NCI-H1417 treated with DMSO at 0.1 percent for 48 hours (cell line): ENCODE measurements at places on chromosomes 16 and 17.

- peak; percentile 13 for DNase-seq
Measured at GRCh38 chr17:18033442-18034099, 5.4 kb downstream of the ATPAF2 start.

GRCh38 chr16:14449790-14450480, 180.1 kb downstream of the PARN start:
- DNase-seq: no peak

GRCh38 chr16:424033-424622, 1.3 kb upstream of the RAB11FIP3 start:
- no peak for DNase-seq

- DNase-seq: no peak
Measured at GRCh38 chr16:59783191-59783590, 1049.1 kb upstream of the GOT2 start.

DNA sequence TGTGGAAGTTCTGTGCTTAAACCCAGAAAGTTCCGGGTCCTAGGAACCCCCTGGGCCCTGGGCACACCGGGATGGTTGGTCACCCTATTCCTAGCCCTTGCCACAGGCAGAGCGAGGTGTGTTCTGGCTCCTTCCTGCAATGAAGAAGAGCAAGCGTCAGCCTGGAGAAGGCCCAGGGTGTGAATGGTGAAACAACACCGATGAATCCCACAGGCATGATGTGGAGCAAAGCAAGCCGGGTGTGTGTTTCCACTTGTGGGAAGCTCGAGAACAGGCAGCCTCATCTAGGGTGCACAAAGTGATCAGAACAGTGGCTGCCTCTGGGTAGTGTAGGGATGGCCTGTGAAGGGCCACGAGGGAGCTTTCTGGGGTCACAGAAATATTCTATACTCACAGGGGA, 13.8 kb downstream of the KCNG4 start:
- DNase-seq: no peak

DNA sequence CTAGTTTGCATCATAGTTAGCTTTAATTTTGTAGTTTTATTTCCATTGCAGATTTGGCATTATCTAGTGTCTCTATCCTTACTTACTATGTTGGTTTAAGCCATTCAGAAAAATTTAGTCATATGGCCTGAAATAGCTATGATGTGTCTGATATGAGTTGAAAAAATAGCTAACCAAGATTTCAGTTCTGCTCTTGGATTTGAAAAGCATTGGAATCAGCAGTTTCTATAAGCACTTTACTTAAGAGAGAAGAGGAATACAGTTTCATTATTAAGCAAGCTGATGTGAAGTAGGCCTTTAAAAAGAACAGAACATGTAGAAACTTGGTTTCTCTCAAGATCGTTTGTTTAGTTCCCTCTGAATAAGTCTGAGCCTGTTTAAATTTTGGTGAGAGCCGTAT, 25.9 kb downstream of the LPCAT2 start:
- DNase-seq: no peak

DNA sequence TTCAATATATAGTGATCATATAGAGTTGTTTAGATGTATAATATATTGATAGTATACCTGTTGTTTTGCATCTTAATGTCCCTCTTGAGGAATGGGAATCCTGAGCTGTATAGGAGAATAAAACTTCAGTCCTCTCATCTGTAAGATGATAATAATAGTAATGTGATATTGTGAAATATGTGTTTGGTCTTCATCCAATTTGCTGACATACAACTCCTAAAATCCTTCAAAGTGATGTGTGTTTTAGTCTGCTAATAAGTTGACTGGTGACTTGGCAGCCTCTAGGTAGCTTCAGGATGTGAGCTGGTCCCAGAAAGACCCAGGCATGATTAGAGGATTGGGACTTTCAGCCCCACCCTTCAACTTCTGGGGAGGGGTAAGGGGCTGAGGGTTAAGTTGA, 22.8 kb upstream of the NFAT5 start:
- no peak for DNase-seq
